ENCODE measurements at places on chromosomes 4 and X.

DNA sequence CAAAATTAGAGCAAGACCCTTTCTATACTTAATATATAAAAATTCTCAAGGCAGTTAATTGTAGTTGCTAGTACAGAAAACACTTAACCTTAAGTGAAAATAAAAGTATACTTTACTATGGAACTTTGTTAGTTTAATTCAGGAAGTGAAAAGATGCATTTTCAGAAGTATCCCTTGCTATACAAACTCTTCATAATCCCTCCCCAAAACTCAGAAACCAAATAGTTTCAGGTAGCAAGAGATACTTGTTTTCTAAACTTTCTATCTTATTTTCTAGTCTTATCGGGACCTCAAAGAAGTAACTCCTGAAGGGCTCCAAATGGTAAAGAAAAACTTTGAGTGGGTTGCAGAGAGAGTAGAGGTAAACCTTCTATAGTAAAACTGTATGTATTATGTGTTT, 14.3 kb downstream of the PAICS start:
- no peak for DNase-seq

GRCh38 chr4:22072726-22073125, 124.2 kb upstream of the KCNIP4 start:
- DNase-seq = no peak

GRCh38 chr4:139007640-139008039, 7.9 kb upstream of the NOCT start:
- no peak for DNase-seq

DNA sequence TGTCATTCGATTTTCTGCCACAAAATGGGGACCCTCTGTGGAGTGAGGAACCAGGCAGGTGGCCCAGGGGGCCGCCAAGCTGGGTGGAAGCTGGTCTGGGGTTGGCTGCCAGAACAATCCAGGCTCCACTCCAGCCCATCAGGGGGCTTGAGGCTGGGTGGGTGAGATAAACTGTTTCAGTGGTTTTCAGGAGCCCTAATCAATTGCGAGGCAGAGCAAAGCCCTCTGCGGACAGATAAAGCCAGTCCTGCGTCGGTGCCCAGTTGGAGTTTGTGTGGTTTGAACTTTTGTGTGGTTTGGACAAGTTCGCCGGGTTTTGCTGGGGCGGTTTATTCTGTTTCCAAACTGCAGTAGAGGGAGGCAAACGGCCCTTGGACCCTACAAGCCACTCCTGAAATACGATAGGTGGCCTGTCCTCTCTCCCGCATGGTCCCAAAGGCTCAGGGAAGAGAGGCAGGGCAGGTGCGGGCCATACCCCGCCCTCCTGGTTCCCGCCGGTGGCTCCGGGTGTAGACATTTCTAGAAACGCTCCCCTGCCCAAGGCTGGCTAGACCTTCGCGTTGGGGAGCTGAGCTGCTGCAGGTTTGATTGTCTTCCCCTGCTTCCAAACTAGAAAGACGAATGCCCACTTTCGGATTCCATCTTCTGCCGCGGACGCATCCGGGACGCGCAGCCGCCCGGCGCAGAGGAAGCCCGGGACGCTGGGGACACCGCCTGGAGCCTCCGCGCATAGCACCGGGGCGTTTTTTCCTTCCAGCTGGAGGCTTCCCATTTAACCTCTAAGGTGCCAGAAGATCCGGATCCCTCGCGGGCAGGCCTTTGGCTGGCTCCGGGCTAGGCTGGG, 169.0 kb upstream of the BCOR start:
- peak; percentile 56 for DNase-seq

- DNase-seq = no peak
These were observed 11.7 kb upstream of the TENM3 start for GRCh38 chr4:182231496-182231895.

DNA sequence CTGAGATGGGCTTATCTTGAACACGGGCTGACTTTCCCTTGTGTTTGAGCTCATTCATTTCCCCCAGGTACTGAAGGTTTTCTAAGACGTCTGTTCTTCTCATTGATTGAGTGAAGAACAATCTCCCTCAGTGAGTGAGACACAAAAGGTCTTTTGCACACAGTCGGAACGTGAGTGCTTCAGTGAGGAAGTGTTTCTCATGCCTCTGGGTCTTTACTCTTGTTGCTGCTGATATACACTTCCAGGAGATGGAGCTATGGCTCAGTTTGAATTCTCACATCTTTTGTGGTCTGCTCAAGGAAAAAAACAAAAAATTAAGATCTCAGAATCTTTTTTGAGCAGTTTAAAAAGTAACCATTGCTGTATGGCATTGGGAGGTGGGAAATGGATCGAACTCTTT, 981.9 kb upstream of the TENM3 start:
- DNase-seq = no peak

DNA sequence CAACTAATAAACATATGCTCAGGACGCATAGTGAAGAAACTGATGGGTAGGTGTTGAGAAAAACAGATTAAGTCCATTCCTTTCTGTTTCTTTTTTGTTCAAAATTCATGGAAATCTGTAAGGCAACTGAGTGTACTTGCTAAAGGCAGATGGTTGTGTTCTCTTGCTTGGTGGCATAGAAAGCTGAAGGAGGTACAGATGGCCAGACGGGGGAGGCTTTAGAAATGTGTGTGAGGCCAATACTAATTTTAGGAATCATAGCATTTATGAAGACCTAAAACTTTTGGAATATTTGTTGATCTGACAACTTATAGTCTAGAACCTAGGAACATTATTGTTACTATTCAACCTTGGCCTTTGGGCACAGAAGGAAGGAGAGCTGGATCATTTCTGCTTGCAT, 56.8 kb upstream of the EMCN start:
- DNase-seq = no peak

- no peak for DNase-seq
These were observed 28.0 kb downstream of the HMX1 start for GRCh38 chr4:8843597-8843996.

DNA sequence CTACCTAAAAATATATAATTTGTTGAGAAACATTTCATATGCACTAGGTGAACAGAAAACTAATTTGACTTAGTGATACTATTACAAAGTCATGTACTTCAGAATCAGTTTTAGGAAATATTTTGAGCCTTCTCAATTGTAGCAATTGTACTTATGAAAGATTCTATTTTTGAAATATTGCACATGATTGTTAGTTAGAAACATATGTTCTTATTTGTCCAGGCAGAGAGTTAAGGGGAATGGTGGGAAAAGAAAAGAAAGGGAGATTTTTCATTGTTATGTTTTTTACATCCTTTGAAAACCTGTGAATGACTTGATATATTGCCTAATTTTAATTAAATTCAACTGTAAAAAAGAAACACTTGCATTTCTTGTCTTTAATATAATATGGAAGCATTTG, 66.0 kb downstream of the GLRB start:
- DNase-seq = no peak

DNA sequence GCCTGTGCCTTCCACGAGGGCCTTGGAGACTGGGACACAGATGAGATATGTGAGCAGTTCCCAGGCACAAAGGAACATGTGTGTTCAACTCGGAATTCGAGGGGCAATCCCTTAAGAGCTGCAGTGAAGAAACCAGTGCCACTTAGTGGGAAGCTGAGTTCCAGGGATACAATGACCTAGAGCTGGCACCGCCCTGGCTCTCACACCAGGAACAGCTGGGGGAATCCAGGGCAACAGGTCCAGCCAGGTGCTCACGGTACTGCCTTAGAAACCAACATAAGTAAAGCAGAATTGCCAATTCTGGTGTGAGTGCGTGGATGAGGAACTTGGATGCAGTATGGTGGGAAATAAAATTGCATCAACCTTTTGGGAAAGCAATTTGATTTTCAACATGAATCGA, 122.9 kb downstream of the AFAP1 start:
- DNase-seq = no peak

DNA sequence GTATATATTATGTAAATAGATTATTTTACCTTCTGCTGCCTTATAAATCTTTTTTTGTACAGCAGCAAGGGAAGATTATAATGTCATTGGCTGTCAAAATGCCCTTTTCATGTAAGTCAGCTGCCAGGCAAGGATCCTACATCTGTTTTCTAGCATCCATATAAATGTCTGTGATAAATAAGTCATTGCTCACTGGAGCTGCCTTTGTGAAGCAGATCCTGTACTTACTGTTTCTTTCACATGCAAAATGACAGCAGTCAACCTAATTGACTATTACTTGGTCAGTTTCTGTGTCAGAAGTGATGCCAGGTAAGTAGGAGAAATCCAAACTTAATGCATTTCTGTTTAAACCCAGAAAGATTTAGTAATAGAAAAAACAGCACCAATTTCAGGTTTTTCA, 620.7 kb downstream of the RPA4 start:
- no peak for DNase-seq
